Left kidney (tissue), 8 donors: ENCODE measurements at places on chromosomes 6 and 20. TPM values are rescaled to one million over a fixed set of nuclear protein-coding genes. Genes with fewer than 3 reads are reported as not detected.

The DPPA5 gene
- polyA plus RNA-seq, result not detected

The STMND1 gene
- polyA plus RNA-seq, result 0.90 TPM

The SYNDIG1 gene
- polyA plus RNA-seq, result 6.5 TPM

The MANEA gene
- polyA plus RNA-seq, result 28.1 TPM

The OXT gene
- polyA plus RNA-seq, result 0.60 TPM

The LAMP5 gene
- 7.8 TPM for polyA plus RNA-seq

The RIMS1 gene
- polyA plus RNA-seq, result 2.8 TPM

The TSPO2 gene
- polyA plus RNA-seq, result 0.76 TPM

The EFCAB8 gene
- 0.55 TPM for polyA plus RNA-seq

The TUBB2B gene
- 104 TPM for polyA plus RNA-seq

The SPINT4 gene
- not detected for polyA plus RNA-seq

The POLR1C gene
- 40.2 TPM for polyA plus RNA-seq

The GOPC gene
- polyA plus RNA-seq, result 70.9 TPM

The HLA-DOA gene
- polyA plus RNA-seq, result 5.9 TPM

The EPHA7 gene
- 53.5 TPM for polyA plus RNA-seq

DNA sequence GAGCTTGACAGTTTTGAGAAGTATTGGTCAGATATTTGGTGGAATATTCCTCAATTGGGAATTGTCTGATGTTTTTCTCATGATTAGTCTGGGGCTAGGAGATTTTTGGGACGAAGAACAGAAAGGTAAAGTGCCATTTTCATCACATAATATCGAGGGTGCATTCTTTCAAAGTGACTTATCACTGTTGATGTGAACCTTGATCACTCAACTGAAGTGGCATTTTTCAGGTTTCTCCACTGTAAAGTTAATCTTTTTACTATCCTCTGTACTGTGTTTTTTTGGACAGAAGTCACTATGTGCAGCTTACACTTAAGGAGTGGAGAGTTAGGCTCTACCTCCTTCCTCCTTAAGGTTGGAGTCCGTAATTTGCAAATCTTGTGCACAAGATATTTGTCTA is 39.2 kb downstream of the PTCHD4 start:
- DNase-seq, result no peak

DNA sequence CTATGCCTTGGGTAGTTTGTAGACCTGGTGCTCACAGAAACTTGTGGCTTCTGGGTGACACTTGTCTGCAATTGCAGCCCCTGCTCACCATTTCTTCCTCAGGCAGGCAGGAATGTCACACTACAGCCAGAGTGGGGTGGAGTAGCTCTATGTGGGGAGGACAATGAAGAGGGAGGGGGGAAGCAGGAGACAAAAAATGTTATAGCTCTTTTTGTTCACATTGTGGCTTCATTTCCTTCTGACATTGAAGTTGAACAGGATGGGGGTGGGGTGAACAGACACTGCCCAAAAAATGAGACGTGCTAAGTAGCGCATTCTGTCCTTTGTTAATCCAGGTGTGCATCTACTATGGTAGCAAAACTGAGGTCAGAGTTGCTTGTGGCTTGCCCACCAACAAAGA is at the start of gene THEMIS:
Gene THEMIS, minus strand, starts transcription at position 124 of the 400 bp plus-strand sequence. CDS start 126 bp downstream, outside the sequence.
- DNase-seq, result no peak

GRCh38 chr20:49287555-49288249 is 9.8 kb upstream of the ZNFX1 start:
- no peak for DNase-seq

DNA sequence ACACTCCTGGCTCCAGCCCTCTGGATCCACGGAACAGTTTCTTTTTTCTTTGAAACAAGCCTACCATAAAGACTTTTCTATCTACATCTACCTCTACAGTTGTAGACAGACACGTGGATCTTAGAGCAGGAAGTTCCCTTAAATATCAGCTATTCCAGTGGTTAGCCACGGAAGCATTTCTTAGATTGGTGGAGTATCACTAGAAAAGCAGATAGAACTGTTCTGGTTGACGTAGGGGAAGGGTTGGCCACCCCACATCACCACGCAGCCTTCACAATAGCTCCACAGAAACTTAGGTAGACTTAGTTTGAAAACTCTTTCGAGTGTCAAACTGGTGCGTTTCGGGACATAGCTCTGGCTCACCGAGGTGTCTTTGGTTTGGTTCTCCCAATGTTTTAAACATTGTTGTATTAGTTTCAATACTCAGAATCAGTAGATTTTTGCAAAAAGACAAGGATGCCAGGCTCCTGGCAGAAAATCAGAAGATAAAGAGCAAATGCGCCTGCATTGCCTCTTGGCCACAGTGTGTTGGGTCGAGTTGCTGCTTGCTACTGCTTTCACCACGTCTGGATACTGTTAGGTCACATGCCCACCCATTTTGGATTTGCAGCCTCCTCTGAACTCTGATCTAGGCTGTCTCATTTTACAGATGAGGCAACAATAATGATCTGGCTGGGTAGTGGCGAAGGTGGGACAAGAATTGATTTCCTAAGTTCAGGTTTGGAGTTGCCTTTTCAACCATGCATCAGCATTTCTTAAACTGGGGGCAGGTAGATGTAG is 71.5 kb upstream of the DTNBP1 start:
- DNase-seq, result no peak

DNA sequence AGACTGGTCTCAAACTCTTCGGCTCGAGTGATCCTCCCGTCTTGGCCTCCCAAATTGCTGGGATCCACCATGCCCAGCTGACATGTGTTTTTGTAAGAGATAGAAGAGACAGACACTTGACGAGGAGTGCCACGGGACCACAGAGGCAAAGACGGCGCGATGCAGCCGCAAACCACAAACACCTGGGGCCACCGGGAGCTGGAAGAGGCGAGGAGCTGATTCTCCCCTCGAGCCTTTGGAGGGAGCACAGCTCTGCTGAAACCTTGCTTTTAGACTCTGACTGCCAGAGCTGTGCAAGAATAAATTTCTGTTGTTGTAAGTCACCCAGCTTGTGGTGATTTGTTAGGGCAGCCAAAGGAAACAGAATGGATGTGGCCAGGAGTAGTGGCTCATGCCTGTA is 46.9 kb downstream of the TFAP2C start:
- no peak for DNase-seq

GRCh38 chr6:110784610-110784979 is 30.7 kb downstream of the CDK19 start:
- DNase-seq, result no peak

GRCh38 chr6:40323881-40324634 is 263.1 kb downstream of the LRFN2 start:
- no peak for DNase-seq

- DNase-seq, result no peak
Observed at GRCh38 chr6:136012943-136013342, 161.4 kb downstream of the PDE7B start.

DNA sequence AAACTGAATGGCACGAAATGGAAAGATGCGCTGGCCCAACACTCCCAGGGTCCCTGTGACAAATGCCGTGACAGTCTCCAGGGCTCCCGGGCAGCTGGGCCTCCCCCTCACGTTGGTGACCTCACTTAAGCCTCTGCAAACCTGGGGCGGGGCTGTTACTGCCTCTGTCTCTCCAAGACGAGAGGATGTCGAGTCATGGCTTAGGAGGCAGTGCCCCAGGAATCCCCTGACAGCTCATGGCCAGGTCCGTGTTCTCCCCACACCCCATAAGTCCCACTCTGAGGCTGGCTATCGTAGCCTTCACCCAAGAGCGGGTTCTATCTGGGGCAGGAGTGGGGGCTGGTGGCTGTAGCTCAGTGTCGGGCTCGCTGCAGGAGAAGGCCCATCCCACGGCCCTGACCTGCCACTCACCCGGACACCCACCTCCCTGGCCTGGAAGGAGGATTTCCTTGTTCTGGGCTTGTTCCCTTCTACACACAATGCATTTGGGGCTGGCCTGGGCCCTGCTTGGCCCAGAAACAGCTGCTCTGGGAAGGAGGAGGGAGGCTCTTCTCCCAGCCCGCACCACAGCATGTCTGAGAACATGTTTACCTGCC is 5.6 kb upstream of the RPS21 start:
- no peak for DNase-seq

- DNase-seq, result no peak
Observed at GRCh38 chr6:108074057-108074358, 533 bp downstream of the OSTM1 start.

GRCh38 chr20:2698912-2699311 is 6.3 kb downstream of the EBF4 start:
- no peak for DNase-seq

DNA sequence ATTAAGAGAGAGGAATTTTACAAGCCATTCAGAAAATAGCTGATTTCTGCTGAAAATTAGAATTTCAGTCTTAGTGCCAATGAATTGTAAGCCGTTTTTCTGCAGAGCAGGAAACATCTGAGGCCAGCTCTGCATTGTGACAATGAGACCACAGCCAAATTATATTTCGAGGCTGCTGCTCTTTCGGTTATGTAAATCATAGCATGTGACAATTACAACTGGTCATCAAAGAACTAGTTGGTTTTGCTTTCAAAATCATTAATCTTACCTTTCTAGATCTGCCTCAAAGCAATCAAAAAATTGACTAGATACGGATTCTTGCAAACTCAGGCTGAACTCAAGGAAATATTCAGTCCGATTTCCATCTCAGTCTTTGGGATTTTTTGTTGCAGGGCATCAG is 33.4 kb upstream of the INSM1 start:
- no peak for DNase-seq

- DNase-seq, result no peak
Observed at GRCh38 chr6:130771741-130772140, 55.5 kb upstream of the SMLR1 start.

GRCh38 chr20:21450572-21450971 is 53.2 kb upstream of the NKX2-4 start:
- DNase-seq, result no peak

GRCh38 chr6:150697515-150697914 is 97.8 kb downstream of the PLEKHG1 start:
- no peak for DNase-seq

DNA sequence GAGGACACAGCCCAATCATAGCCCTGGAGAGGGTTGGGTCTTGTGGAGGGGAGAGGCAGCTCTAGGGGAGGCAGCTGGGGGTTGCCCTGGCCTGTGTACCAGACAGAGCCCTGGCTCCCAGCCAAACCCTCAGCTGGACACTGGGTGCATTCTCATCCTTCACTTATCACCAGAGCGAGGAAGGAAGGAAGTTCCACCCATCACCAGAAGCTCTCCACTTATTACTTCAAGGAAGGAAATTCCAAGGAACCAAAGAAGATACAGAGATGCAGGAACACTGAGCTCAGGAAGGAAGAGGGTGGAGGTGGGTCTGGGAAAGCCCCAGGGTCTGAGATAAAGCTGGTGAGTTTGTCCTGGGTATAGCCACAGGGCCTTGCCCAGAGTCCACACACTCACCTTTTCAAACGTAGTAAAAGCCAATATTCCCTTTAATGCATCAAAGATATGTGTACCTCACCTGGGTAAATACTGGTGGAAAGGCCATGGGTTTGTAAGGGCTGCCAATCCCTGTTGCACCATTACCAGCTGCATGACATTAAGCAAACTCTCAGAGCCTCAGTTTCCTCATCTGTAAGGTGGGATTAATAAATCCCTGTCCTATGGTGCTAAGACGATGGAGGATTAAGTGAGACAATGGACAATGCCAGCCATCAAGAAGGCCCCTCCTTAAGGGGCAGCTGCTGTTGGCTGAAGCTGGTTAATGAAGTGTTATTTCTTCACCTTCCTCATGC is 109.7 kb upstream of the NAA20 start:
- DNase-seq, result no peak

DNA sequence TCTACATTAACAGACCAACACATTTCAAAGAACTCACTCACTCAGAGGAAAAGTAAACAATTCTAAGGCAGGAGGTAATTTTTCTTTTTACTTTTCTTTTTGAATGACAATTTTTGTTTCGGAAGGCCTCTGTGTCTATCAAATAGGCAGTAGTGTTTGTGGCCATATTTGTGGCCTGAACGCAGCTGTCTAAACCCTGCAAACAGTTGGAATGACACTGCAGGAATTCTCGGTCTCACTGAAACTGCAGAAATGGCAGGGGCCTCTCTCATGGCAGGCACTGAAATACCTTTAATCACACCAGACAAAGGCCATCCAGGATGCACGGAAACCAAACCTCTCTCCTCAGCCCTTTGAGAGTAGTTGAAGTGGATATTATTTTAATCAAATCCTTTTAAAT is 30.4 kb downstream of the FYN start:
- peak; percentile 32 for DNase-seq

- no peak for DNase-seq
Observed at GRCh38 chr20:7760247-7761031, 179.8 kb downstream of the HAO1 start.

GRCh38 chr6:12047792-12048432 is 35.8 kb downstream of the HIVEP1 start:
- no peak for DNase-seq

DNA sequence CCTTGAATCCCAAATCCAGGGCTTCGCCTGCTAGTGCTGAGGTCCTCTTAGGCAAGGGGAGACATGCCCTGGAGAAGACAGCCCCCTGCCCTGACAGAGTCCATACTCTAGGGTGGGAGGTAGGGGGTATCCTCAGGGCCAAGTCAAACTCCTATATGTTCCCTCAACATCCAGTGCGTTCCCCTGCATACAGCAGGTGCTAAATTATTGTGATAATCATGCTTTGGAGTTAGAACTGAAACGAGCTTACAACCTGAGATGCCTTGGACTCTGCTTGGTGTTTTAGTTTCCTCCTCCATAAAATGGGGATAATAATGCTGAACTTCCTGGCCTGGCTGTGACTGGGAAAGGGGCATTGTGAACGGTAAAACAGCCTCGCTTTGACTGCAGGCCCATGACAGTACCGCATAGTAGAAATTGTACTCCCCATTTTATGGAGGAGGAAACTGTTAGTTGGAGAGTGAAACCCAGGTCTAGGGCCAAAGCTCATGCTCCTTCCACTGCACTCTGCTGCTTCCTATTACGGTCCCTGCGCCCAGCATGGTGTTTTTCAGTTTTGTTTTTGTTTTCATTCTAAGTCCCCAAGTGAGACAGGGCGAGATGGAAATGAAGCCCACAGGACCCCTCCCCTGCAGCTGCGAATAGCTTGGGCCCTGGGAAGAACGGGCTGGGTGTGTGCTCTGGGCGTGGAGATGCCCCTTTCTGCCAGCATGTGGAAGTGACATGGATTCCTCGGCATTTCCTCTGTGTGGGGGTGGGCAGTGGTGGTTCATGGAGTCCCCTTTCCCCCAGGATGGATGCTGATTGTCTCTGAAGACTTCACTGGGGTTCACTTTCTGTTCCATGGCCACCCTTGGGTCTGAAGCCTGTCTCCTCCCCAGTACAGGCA is 162.5 kb downstream of the VEGFA start:
- no peak for DNase-seq

DNA sequence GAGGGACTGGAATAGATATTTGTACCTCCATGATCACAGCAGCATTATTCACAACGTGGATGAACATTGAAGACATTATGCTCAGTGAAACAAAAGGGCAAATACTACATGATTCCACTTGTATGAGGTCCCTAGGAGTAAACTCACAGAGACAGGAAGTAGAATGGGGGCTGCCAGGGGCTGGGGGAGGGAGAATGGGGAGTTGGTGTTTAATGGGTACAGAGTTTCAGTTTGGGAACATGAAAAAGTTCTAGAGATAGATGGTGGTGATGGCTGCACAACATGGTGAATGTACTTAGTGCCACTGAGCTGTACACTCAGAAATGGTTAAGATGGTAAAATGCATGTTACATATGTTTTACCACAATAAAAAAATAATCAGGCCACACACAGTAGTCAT is 164.3 kb upstream of the RREB1 start:
- DNase-seq, result no peak

GRCh38 chr6:125022391-125022989 is 60.3 kb downstream of the RNF217 start:
- no peak for DNase-seq

GRCh38 chr20:41050361-41051008 is 21.9 kb downstream of the TOP1 start:
- DNase-seq, result no peak
